ENCODE measurements at places on chromosomes 1 and 21. TPM values are rescaled to one million over a fixed set of nuclear protein-coding genes. Genes with fewer than 3 reads are reported as not detected.

KCNJ10 gene
- not detected for total RNA-seq

ZNF648 gene
- total RNA-seq, result not detected

CD52 gene
- not detected for total RNA-seq

CTXND2 gene
- not detected for total RNA-seq

AKR7A3 gene
- 0.17 TPM for total RNA-seq

FCRL6 gene
- not detected for total RNA-seq

STX12 gene
- 18.5 TPM for total RNA-seq

COL6A1 gene
- 42.6 TPM for total RNA-seq

DNA sequence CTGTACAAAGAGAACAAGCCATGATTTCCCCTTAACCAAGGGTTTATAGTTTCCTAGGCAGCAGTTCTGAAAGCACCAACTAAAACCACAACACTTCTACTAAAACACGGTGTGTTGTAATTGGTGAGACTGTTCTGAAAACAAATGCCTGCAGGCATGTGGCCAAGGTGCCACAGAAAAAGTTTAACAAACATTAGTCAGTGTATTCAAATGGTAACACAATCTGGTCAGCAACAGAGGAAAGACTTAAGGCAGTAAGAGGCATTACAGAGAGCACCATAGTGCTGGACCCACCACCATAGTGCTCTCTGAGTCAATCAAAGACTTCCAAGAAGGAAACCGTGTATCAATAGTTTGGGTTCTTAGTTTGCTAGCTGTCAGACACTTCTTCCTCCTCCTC lies 16.7 kb downstream of the SNIP1 start:
- DNase-seq, result no peak

- DNase-seq, result peak; percentile 54
Observed at GRCh38 chr1:51192213-51192843, 43.7 kb upstream of the RNF11 start.

DNA sequence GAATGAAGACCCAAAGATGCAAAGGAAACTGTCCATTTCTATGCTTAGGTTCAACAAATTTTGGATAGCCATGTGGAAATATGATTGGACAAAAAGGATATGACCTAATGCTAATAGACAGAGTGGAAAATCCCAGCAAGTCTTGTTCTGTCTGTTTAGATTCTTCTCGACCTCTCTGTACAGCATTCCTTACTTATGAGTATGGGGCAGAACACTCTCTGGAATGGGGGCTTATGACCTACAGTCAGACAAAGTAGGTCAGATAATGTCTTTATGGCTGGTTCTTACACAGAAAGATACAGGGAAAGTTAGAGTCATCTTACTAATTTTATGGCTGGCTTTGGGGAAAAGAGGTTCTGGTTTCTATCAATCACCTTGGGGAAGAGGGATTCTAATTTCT lies 2.8 kb downstream of the GCSAML start:
- no peak for DNase-seq

DNA sequence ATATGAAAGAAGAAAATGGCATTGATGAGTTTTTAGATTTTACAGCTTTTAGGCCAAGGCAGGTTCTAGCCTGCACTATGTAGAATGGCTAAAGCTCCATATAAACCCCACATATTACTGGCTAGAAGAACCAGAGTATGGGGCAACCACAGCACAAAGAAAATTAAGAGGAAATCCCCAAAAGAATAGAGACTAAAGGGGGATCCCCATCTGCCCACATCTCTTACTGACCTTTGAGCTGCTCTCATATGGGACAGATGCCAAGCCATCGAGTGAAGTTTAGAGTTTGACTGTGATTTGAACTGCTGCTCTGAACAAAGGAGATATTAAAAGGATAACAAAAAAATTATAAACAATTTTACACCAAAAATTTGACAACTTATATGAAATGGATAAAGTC lies 102.2 kb upstream of the HAO2 start:
- DNase-seq, result no peak

DNA sequence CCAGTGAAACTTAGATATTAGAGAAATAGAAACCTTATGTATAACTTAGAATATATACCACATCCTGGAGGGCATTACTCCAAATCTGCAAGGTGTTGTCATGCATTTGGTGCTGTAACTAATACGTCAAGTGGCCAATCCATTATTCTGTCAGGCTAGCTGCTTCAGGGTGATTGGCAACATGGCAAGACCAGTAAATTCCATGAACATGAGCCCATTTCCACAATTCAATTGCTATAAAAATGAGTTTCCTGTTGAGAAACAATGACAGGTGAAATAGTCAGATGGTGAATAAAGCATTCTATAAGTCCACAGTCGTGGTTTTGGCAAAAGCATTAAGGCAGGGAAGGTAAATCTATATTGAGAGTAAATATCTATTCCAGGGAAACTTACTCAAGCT lies 566.0 kb downstream of the ADGRL2 start:
- no peak for DNase-seq

DNA sequence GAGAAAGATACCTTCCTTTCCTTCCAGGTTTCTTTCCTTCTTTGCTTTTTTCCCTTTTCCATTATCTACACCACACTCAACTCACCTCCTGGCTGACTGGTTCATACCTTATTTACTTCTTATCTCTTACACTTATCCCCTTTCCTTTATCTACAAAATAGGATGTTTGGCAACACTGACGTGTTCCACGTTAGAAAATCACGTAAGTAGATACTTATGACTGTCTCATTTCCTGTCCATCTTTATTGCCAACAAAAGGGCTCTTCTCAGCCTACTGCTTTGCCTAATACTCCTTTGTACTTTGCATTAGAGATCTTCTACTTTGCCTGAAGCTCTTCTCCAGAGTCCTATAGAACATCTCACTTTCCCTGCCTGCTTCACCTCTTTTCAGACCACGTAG lies 25.1 kb downstream of the SYNJ1 start:
- no peak for DNase-seq

DNA sequence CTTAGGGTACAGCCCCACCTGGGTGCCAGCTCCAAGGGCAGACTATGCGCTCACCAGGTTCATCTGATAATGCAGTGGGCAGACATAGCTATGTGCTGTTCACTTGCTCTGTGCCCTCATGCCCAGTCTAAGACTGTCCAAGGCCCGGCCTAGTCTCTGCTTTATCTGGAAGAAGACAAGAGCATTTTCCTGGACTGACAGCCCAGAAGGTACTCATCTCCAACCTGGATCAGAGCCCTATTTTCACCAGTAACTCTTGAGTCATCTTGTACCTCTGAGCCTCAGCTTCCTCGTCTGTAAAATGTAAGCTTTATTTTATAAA lies 28.5 kb upstream of the LRRC8C start:
- no peak for DNase-seq

DNA sequence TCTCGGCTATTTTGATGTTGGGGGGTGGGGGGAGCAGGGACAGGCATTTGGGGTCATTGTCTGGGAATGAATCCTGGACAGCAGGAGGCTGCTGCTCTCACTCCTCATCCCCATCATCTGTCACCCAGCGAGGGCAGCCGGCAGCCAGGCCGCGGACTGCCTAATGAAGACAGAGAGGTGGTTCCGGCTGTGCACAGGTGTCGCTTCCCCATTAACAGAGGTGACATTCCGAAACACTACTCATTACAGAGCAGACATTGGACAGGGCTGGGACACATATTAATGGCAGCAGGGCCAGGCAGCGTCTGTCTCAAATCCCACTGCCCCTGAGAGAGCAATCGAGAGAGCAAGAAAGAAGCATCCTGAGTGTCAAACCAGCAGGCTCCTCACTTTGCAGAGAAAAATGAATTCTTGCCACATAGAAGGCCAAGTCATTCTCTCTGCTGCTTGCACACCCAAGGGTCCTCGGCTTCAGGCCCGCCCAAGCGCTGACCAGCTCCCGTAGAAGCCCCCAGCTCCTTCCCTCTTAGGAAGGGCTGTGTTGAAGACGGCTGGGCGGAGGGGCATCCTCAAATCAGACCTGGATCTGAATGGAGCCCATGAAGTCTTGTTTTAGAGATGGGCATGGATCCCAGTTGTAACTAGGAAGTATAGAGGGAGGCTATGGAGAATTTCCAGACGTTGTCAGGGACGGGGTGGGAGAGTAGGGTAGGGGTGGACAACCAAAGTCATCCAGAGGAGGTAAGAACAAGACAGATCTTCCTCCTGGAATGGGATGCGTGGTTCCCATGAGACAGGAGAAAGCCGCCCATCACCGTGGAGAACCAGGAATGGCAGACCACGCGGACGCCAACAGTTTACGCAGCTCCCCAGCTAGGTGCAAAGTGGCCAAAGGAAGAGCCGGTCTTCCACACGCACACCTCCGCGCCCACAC lies 8.2 kb upstream of the LEMD1 start:
- DNase-seq, result no peak

DNA sequence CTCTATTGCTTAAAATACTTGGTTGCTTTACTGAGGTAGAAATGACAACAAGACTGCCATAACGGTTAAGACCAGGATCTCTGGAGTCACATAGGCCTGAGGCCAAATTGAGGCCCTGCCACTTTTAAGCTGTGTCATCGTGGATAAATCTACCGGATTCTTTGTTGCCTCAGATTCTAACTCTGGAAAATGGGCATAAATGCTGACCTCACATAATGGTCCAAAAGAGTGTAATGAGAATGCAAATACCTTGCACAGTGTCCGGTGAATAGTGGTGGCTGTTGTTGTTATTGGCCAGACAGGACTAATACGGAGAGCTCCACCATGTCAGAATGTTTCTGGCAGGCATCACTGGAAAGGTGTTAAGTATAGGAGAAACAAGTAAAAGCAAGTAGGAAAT lies 346.1 kb downstream of the LMO4 start:
- no peak for DNase-seq

- no peak for DNase-seq
Observed at GRCh38 chr1:225814381-225814780, 4.5 kb downstream of the EPHX1 start.

- DNase-seq, result no peak
Observed at GRCh38 chr1:25648681-25649440, 32.3 kb downstream of the MAN1C1 start.

GRCh38 chr1:1237874-1238701 lies 6.1 kb downstream of the B3GALT6 start:
- DNase-seq, result no peak

DNA sequence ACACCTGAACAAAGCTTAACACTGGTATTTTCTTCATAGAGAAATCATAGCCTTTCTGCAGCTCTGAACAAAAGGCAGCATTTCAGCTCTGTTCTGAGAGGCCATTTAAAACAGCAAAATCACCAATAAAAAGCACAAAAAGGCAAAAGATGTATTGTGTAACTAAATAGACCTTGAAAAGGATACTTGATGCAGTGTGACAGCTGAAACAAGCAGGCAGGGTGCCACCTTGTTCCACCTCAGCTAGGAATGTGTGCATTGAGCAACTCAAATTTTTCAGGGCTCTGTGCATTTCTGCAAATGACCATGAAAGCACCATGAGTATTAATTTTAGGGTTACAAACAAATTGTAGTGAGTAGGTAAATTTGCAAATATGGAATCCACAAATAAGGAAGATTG lies 65.8 kb downstream of the RHOU start:
- DNase-seq, result no peak

DNA sequence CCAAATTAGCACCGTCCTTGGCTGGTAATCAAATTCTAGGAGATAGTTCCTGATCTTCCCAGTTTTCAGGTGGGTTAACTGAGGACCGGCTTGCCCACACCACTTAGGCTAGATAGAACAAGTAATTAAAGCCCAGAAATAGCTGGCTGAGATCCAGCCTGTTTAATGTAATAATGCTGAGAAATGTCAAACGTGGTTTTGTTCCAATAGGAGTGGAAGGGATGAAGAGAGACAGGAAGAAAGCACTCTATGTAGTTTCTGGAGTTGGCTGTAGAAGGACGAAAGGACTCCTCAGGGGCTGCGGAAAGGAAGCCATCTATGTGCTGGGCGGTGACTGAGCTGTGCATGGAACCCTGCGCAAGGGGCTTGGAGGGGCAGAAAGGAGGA lies 18.6 kb downstream of the NAV1 start:
- no peak for DNase-seq

- DNase-seq, result no peak
Observed at GRCh38 chr1:37647281-37647680, 12.6 kb upstream of the RSPO1 start.

DNA sequence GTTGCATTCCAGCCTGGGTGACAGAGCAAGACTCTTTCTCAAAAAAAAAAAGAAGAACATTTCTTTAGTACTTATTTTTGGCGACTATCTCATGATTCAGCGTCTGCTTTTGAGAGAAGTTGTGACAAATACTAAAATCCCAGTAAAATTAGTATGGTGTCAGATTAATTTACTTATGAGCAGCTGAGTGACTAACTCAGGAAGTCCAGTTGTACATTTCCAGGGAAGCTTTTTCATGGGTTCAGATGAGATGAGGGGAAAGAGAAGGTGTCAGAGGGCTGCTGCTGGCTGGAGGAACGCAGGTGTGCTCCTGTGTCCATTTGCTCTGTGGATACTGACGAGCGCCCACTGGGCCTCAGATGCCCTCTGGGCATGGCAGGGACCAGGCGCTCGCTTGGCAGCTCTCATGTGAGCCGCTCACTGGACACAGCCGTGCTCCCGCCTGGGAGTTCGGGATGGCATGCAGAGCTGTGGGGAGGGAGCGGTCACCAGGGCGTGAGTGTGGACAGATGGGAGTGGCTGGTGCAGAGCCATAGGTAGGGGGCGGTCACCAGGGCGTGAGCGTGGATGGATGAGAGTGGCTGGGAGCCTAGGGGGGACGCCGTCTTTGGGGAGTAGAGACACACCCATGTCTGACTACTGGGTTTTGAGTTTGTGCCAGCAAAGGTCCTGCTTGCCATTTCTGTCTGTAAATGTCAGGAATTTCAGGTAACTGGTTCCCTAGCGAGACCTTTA lies 55.0 kb downstream of the ADARB1 start:
- no peak for DNase-seq

- no peak for DNase-seq
Observed at GRCh38 chr1:27862671-27863537, 9.4 kb upstream of the THEMIS2 start.

GRCh38 chr1:221029981-221030649 lies 150.9 kb downstream of the HLX start:
- DNase-seq, result no peak
